ENCODE measurements at places on chromosomes 7 and 10. TPM values are rescaled to one million over a fixed set of nuclear protein-coding genes. Genes with fewer than 3 reads are reported as not detected.
A peak's percentile ranks its signal among the peaks of the same experiment; 100 is the strongest.

- no peak overlapping the region for H3K27ac ChIP-seq
- no peaks in the 10 kb centered on the region for H3K36me3 ChIP-seq
- H3K4me1 ChIP-seq, result no peaks in the 10 kb centered on the region
- DNase-seq, result no peak
Observed at GRCh38 chr10:51012073-51012472, 62.2 kb upstream of the PRKG1 start.

The TMEM130 gene
- 1.1 TPM for total RNA-seq

The CYP3A7 gene
- not detected for total RNA-seq

DNA sequence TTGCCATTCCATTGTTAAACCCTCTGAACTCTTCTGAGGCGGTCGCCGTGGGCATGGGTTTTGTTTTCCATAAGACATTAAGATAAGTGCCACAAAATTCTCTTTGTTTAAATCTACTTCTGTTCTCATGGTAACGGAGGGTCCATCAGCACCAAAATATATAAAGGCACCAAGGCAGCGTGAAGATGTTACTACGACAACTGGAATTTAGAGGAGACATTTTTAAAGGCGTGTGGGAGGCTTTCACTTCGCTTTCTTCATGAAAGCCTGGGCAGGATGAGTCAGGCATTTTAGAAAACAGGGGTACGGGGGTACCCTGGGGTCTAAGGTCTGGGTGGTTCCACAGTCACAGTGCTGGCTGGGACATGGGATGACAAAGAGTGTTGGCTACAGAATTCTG is 34.0 kb downstream of the SMKR1 start:
- no peak overlapping the region for H3K27ac ChIP-seq
- no peaks in the 10 kb centered on the region for H3K4me1 ChIP-seq
- no peak overlapping the region for H3K4me3 ChIP-seq
- no peak for DNase-seq
- H3K27me3 ChIP-seq, result peaks cover 14% of the 10 kb centered on the region
- H3K36me3 ChIP-seq, result no peaks in the 10 kb centered on the region

DNA sequence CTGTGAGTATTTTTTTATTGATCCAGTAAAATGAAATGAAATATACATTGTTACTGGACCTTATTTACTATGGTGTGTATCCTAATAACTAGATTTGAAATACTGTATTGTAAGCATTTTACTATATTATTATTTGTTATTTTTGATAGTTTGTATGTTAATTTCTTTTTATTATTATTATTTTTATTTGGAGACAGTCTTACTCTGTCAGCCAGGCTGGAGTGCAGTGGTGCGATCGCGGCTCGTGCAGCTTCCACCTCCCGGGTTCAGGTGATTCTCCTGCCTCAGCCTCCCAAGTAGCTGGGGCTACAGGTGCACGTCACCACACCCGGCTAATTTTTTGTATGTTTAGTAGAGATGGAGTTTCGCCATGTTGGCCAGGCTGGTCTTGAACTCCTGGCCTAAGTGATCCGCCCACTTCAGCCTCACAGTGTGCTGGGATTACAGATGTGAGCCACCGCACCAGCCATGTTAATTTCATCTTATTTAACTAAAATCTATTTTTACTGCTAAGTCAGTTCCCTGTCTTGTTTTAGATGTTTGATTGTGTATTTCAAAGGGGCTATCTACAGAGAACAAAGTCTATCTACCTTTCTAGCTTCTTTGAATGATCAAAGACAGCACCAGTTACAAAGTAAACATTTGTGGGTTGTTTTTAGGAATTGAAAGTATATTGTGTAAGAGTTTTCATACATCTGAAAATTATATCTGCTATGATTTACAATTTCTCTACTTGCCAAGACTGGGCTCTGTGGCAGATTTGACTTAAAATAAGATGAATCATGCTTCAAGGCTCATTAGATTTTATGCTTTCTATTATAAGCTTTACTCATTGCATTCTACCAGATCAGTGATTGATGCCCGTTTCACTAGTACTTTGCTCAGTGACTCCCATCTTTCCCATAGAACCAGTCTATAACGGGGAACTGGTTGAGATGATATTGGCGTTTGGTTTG is 41.6 kb downstream of the CDC123 start:
- no peak for DNase-seq
- no peak overlapping the region for H3K4me3 ChIP-seq
- peaks cover 23% of the 10 kb centered on the region for H3K36me3 ChIP-seq
- no peak overlapping the region for H3K27ac ChIP-seq

DNA sequence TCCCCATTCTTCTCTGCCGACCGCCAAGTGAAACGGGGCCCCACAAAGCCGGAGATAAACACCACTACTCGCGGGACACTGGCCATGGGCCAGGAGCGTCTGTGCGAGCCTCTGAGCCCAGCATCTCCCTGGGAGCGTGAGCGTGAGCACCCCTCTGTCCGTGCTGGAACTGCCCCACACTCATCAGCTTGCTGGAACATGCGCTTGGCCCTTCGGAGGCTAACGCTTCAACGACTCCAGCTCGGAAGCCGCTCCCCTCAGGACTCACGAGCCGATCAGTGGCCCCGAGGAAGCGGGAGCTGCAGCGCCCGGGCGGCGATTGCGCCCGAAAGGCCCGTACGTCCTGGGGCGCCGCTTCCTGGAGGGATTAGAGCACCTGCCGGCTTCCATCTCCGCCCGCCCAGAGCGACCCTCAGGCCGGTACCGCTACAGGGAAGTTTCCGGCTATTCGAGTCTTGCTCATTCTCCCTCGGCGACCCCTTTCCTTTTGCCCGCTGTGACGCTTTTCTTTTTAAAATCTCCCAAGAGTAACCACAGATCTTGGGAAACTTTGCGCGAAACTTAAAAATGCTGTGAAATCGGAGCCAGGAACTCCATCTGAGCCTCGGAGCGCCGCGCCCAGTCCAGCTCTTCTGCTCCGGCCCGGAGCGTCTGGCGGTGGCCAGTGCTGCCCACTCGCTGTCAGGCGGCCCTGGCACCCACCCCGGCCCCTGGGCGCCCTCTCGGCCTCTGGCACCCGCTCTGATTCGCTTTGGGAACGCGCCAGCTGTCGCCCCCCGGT is 1.0 kb downstream of the TLL2 start:
- H3K27ac ChIP-seq, result no peak overlapping the region
- peaks cover 24% of the 10 kb centered on the region for H3K27me3 ChIP-seq
- H3K4me3 ChIP-seq, result peak overlapping the region; percentile 32
- no peaks in the 10 kb centered on the region for H3K36me3 ChIP-seq

DNA sequence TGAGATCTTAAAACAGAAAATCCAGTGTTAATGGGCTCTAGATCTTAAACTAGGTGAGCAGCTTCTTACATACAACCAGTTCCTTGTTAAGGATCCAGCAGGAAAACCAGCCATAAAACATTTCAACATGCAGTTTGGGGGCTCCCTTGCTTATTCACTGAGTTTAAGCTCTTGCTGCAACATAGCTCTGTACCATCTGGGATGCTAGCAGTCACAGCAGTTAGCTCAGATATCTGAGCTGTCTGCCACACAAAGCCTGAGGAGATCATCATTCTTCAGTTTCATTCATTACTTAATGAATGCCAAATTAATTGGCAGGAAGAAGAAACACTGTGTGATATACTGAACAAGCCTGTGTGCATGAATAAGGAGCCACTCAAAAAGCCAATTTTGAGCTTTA is 62.8 kb downstream of the PODXL start:
- DNase-seq, result no peak
- H3K27ac ChIP-seq, result no peak overlapping the region
- H3K27me3 ChIP-seq, result no peaks in the 10 kb centered on the region
- no peak overlapping the region for H3K4me3 ChIP-seq
- peaks cover 5% of the 10 kb centered on the region for H3K36me3 ChIP-seq

The LAMB4 gene
- total RNA-seq, result under 0.01 TPM

The AKR1B15 gene
- not detected for total RNA-seq

GRCh38 chr10:67943917-67944316 is 59.5 kb downstream of the SIRT1 start:
- H3K27ac ChIP-seq, result no peak overlapping the region
- H3K4me3 ChIP-seq, result no peak overlapping the region
- no peaks in the 10 kb centered on the region for H3K4me1 ChIP-seq
- H3K27me3 ChIP-seq, result no peaks in the 10 kb centered on the region
- DNase-seq, result no peak

DNA sequence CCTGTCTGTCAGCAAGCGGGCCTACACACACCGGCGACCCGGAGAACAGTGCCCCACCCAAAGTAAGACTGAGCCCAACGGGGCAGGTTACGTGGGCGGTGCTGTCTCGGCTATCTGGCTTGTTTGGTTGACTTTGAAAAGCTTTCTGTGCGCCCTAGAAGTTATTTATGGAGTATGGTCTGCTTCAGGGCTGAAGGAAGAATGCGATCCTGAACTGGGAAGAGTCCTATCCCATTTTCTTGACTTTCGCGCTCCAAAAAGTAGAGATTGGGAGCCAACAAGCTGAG is 1.5 kb downstream of the INA start:
- no peak overlapping the region for H3K4me3 ChIP-seq
- H3K36me3 ChIP-seq, result no peaks in the 10 kb centered on the region
- H3K27ac ChIP-seq, result no peak overlapping the region

GRCh38 chr10:23341004-23341403 is 3.6 kb downstream of the C10orf67 start:
- no peaks in the 10 kb centered on the region for H3K36me3 ChIP-seq
- DNase-seq, result peak; percentile 30
- H3K27me3 ChIP-seq, result no peaks in the 10 kb centered on the region
- no peak overlapping the region for H3K27ac ChIP-seq

The AVL9 gene
- total RNA-seq, result 23.6 TPM

The SEMA3D gene
- 10.8 TPM for total RNA-seq

DNA sequence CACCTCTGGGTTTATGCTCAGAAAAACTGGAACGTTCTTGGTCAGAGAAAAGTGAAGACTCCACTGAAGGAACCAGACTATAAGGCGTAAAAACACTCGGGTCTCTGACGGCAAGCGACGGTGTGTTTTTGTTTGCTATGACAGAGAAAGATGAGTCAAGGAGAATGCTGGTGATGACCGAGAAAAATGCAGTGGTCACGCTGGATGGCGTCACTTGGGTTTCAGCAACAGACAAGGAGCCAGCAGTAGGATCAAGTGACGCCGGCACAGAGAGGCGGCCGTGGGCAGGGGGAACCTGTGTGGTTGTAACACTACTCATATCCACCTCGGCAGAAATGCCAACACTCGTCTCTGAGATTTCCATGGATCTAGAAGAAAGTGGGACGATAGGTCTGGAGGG is 63.4 kb downstream of the KIAA1549 start:
- peaks cover 9% of the 10 kb centered on the region for H3K4me1 ChIP-seq
- H3K27me3 ChIP-seq, result no peaks in the 10 kb centered on the region
- DNase-seq, result no peak
- no peak overlapping the region for H3K27ac ChIP-seq
- H3K4me3 ChIP-seq, result no peak overlapping the region

DNA sequence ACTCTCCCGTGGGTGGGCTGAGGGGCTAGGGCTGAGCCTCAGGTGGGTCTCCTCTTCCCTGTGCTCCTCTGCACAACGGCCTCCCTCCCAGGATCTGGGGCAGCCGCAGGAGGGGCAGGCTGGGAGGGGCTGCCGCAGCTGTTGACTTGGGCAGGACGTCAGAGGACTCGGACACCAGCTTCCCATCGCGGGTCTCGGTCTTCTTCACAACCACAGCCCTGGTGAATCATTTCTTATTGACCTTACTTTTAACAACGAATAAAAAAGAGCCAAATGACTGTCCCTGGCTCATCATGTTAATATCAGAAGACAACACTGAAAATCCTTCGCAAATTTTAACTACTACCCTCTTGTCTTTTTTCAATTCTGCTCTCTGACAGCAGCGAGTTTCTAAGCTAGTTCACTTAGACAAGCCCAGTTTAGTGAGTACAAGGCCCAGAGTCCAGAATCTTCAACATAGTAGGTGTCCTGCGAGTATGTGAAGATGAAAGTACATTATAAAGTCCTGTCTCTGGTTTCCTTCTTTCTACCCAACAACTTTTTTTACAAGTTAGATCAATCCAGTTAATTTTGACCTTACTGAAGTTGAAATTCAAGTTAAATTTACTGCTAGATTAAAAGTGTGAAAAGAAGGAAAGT is 32.4 kb downstream of the CTNNA3 start:
- H3K4me3 ChIP-seq, result no peak overlapping the region
- no peaks in the 10 kb centered on the region for H3K4me1 ChIP-seq
- H3K27me3 ChIP-seq, result no peaks in the 10 kb centered on the region

The PAPOLB gene
- total RNA-seq, result under 0.01 TPM

DNA sequence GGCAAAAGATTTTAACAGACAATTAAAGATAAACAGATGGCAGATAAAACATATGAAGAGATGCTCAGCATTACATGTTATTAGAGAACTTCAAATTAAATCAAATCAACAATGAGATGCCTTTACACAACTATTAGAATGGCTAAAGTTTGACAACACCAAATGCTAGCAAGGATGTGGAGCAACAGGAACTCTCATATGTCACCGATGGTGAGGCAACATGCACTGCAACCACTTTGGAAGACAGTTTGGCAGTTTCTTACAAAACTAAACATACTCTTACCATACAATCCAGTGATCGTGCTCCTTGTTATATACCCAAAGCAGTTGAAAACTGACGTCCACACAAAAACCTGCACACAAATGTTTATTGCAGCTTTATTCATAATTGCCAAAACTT is 13.7 kb upstream of the ATE1 start:
- no peaks in the 10 kb centered on the region for H3K27me3 ChIP-seq
- H3K27ac ChIP-seq, result no peak overlapping the region
- no peaks in the 10 kb centered on the region for H3K36me3 ChIP-seq
- no peak overlapping the region for H3K4me3 ChIP-seq
- DNase-seq, result no peak
- H3K4me1 ChIP-seq, result peaks cover 5% of the 10 kb centered on the region

GRCh38 chr10:74207691-74208480 is 56.9 kb downstream of the ADK start:
- no peaks in the 10 kb centered on the region for H3K4me1 ChIP-seq
- no peak overlapping the region for H3K4me3 ChIP-seq
- no peaks in the 10 kb centered on the region for H3K27me3 ChIP-seq
- no peak overlapping the region for H3K27ac ChIP-seq
- DNase-seq, result no peak

- H3K4me1 ChIP-seq, result no peaks in the 10 kb centered on the region
- DNase-seq, result no peak
- H3K4me3 ChIP-seq, result no peak overlapping the region
Observed at GRCh38 chr10:10687751-10688150, 329.9 kb upstream of the CELF2 start.

GRCh38 chr10:52187521-52188258 is 126.4 kb upstream of the DKK1 start:
- H3K27ac ChIP-seq, result no peak overlapping the region
- no peak for DNase-seq
- H3K4me1 ChIP-seq, result no peaks in the 10 kb centered on the region

DNA sequence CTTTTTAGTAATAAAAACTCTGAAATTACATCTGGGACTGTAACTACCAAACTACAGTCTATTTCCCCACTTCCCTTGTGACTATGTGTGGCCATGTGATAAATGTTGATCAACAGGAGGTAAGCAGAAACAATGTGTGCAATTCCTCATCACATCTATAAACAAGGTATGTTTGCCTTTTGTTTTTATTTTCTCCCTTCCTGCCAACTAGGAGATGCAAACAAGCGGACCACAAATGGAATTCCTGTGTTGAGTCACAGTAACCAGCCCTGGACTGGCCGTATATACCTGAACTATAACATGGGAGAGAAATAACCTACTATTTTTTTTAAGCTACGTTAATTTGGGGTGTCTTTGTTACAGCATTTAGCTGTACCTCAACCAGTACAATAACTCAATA is 52.5 kb downstream of the SCRN1 start:
- peaks cover 3% of the 10 kb centered on the region for H3K4me1 ChIP-seq
- peaks cover 38% of the 10 kb centered on the region for H3K36me3 ChIP-seq
- no peak overlapping the region for H3K27ac ChIP-seq
- H3K4me3 ChIP-seq, result no peak overlapping the region
- no peaks in the 10 kb centered on the region for H3K27me3 ChIP-seq

Data from IMR-90 (cell line).